Peyer's patch (tissue), 4 donors: ENCODE measurements at places on chromosomes 5 and 9. TPM values are rescaled to one million over a fixed set of nuclear protein-coding genes. Genes with fewer than 3 reads are reported as not detected.

DNA sequence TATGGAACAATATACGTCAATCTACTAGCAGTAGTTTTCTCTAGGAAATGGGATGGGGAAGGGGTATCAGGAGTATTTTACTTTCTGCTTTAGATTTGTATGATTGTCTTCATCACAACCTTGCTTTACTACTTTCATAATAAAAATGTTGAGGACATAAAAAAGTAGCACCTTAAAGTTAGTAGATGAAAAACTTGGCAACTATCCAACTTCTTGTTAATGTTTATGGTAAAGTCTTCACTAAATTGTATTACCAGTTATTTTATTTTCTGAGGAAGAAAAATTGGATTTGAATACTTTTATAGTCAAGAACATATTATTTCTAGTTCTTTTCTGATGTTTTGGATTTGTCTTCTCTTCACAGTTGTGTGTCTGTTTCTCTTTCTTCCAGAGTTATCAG lies 372.1 kb downstream of the ARRDC3 start:
- no peaks in the 10 kb centered on the region for H3K36me3 ChIP-seq
- no peak overlapping the region for H3K4me3 ChIP-seq
- DNase-seq: no peak
- H3K27ac ChIP-seq: no peak overlapping the region
- H3K27me3 ChIP-seq: no peaks in the 10 kb centered on the region

GRCh38 chr5:174453690-174454089 lies 270.7 kb upstream of the MSX2 start:
- H3K4me1 ChIP-seq: no peaks in the 10 kb centered on the region
- no peak overlapping the region for H3K4me3 ChIP-seq
- H3K27me3 ChIP-seq: no peaks in the 10 kb centered on the region

Gene DMRT1
- not detected for total RNA-seq

Gene OTP
- not detected for total RNA-seq

- H3K36me3 ChIP-seq: no peaks in the 10 kb centered on the region
- peak overlapping the region; percentile 30 for H3K27ac ChIP-seq
- H3K27me3 ChIP-seq: no peaks in the 10 kb centered on the region
- peak; percentile 43 for DNase-seq
- no peak overlapping the region for H3K4me3 ChIP-seq
Observed at GRCh38 chr9:134189470-134190231, 25.3 kb upstream of the RNU6ATAC start.

DNA sequence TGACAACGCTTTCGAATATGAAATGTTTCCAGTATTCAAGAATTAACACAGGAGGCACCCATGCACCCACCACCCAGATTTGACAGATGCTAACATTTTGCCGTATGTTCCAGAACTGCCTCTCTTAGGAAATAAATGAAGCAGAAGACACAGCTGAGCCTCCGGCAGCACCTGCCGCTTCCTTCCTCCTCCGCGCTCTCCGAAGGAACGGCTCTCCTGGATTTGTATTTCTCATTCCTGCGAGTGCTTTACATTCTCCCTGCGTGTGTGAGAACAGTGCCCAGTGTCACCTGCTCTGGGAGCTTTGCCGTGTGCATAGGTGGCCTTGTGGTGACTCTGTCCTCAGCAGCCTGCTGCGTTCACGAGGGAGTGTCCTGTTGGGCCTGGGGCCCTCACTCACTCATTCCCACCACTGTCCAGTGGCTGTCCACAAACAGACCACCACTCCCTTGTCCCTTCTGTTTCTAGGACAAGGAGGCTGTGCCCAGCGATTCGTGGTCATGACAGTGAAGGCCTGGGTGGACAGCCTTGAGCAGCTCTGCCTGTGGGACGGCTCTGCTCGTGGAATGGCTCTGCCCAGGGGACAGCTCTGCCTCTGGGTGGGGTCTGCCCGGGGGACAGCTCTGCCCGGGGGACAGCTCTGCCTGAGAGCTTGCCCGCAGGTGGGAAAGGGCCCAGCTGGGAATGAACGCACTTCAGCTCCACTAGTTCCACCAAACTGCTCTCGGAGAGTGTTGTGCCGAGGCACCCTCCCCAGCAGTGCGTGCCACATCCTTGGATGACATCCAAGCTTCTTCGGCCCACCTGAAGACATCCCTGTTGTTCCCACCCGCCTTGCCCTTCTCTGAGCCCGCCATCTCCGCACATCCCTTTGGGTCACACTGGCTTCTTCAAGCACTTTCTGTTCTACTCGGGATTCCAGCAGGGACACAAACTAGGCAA lies 170.5 kb upstream of the PPP1R26 start:
- no peaks in the 10 kb centered on the region for H3K4me1 ChIP-seq
- DNase-seq: no peak
- no peaks in the 10 kb centered on the region for H3K36me3 ChIP-seq
- no peaks in the 10 kb centered on the region for H3K27me3 ChIP-seq

Gene TEX48
- not detected for total RNA-seq

Gene NR4A3
- 1.0 TPM for total RNA-seq

Gene NR5A1
- total RNA-seq: 0.18 TPM

Gene IL3
- not detected for total RNA-seq

GRCh38 chr5:121009058-121009457 lies 545.0 kb downstream of the PRR16 start:
- no peaks in the 10 kb centered on the region for H3K4me1 ChIP-seq
- DNase-seq: no peak
- no peak overlapping the region for H3K27ac ChIP-seq
- no peak overlapping the region for H3K4me3 ChIP-seq
- no peaks in the 10 kb centered on the region for H3K27me3 ChIP-seq
- H3K36me3 ChIP-seq: no peaks in the 10 kb centered on the region

DNA sequence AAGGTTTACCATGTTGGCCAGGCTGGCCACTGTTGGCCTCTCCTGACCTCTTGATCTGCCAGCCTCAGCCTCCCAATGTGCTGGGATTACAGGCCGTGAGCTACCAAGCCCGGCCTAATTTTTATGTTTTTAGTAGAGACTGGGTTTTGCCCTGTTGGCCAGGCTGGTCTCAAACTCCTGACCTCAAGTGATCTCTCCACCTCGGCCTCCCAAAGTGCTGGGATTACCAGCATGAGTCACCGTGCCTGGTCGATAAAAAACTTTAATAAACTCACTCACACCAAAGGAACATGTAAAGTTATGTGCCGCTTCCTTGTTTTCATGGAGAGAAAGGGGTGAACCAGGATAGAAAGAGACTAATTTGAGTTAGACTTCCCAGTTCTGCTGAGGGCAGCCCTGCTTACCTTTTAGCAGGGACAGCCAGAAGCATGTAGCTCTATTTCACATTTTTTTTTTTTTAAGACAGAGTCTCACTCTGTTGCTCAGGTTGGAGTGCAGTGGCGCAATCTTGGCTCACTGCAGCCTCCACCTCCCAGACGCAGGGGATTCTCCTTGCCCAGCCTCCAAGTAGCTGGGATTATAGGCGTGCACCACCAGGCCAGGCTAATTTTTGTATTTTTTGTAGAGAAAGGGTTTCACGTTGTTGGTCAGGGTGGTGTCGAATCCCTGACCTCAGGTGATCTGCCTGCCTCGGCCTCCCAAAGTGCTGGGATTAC lies 11.4 kb upstream of the HAUS6 start:
- DNase-seq: no peak
- H3K27ac ChIP-seq: no peak overlapping the region
- no peaks in the 10 kb centered on the region for H3K27me3 ChIP-seq
- no peaks in the 10 kb centered on the region for H3K36me3 ChIP-seq
- H3K4me1 ChIP-seq: no peaks in the 10 kb centered on the region

DNA sequence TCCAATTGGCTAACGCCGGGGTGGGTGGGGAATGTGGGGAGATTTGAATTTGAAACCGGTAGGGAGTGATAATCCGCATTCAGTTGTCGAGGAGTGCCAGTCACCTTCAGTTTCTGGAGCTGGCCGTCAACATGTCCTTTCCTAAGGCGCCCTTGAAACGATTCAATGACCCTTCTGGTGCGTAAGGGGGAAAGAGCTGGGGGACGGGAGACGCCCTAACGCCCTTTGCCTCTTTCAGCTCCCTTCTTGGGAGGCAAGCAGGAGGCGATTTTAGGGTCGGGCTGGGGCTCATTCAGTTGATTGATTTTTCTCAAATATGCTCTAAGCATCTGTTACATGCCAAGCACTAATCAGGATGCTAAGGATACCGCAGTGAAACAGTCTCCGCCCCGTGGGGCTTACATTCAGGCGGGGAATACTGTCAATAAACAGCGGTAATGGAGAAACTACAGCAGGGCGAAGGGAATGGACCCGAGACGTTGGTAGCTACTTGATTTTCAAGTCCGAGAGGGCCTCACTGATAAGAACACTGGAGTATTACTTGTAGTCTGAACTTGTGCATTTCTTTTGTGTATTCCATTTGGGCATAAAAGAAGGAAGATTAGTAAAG lies at the start of gene HMMR:
Gene HMMR (plus strand): TSS at position 71 of the 610 bp plus-strand sequence. CDS start 61 bp downstream, at position 132.
- no peaks in the 10 kb centered on the region for H3K27me3 ChIP-seq
- H3K4me1 ChIP-seq: no peaks in the 10 kb centered on the region
- H3K27ac ChIP-seq: peak within 1 kb of the TSS; percentile 96
- H3K4me3 ChIP-seq: peak within 1 kb of the TSS; percentile 76
- no peak for DNase-seq

DNA sequence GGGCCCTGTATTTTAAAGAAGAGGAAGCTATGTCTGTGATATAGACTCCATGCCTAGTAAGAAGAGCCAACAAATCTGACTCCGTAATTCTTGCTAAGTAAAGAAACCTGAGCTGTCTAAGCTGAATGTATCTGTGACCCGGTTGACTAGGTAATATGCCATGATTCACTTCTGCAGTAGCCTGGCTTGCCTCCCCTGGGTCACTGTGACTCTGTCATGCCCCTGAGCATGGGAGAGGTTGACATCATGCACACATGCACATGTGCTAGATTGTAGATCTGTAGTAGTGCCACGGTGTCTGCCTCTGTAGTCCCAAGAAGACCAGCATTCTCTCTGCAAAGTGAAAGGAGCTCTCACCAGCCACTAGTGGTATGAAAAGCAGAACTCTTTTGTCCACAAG lies 9.1 kb downstream of the SLC22A5 start:
- no peaks in the 10 kb centered on the region for H3K4me1 ChIP-seq
- no peak for DNase-seq
- H3K27ac ChIP-seq: no peak overlapping the region
- no peak overlapping the region for H3K4me3 ChIP-seq
- H3K27me3 ChIP-seq: no peaks in the 10 kb centered on the region

Gene NTNG2
- 0.18 TPM for total RNA-seq

DNA sequence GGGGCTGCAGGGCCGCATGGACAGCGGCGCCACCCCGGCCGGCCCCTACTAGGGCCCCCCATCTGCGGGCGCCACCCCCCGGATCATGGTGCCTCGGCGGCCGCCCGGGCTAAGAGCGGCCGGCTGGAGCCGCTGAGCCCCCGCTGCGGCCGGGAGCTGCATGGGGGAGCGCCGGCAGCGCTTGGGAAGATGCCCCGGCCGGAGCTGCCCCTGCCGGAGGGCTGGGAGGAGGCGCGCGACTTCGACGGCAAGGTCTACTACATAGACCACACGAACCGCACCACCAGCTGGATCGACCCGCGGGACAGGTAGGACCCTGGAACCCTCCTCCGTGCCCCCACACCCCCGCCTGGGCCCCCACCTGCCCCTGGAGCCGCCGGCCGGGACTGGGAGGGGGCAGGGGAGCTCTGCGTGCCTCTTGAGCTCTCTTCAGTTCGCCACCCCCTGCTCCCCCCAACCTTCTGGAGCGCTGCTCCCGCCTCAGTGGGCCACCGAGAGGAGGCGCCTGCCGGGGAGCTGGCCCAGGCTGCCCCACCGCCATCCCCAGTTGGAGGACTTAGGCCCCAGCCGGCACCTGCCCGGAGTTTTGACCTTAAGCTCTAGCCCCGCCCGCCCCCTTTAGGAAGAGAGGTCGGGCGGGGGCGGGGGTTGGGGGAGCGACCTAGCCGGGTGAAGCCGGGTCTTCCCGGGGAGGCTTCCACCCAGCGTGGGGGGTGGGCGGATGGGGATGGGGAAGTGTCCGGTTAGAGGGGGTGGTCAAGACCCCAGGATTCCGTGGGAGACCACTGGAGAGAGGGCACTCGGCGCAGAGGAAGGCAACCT lies 730 bp downstream of the WWC1 start:
- no peaks in the 10 kb centered on the region for H3K36me3 ChIP-seq
- H3K4me1 ChIP-seq: no peaks in the 10 kb centered on the region
- no peaks in the 10 kb centered on the region for H3K27me3 ChIP-seq

Gene DMRT3
- not detected for total RNA-seq

DNA sequence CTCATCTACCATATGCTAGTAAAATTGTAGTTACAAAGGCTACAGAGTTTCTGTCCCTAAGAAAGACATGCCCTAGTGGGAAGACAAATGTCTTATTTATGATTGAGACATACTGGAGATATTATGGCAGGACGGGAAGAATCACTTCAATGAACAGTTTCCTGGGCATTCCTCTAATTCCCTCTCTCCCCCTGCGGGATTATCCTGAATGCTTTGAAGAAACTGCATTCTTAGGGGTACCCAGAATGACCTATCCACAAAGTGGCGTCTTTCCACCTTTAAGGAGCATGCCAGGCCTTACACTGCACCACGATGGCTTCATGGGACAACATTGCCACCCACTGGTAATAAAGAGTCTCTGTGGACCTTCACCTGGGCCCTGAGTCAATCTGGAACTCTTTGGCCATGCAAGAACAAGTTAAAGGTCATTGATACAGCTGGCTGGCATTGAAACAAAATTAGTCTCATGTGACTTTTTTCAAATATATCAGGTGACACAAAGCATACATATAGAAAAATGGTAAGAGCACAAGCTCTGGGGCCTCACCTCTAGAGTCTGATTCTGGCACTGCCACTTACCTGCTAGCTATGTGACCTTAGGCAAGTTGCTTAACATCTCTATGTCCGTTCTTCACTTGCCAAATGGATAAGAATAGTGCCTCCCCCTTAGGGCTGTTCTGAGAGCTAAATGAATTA lies 32.0 kb downstream of the ANKRD55 start:
- H3K27ac ChIP-seq: no peak overlapping the region
- no peaks in the 10 kb centered on the region for H3K27me3 ChIP-seq
- no peaks in the 10 kb centered on the region for H3K4me1 ChIP-seq
- H3K36me3 ChIP-seq: no peaks in the 10 kb centered on the region
- no peak overlapping the region for H3K4me3 ChIP-seq

Gene SLC35D2
- 38.8 TPM for total RNA-seq

Gene GPR150
- not detected for total RNA-seq

- no peak overlapping the region for H3K27ac ChIP-seq
- H3K36me3 ChIP-seq: no peaks in the 10 kb centered on the region
- H3K4me1 ChIP-seq: no peaks in the 10 kb centered on the region
- H3K27me3 ChIP-seq: no peaks in the 10 kb centered on the region
- DNase-seq: no peak
Observed at GRCh38 chr5:36531401-36531800, 75.0 kb upstream of the SLC1A3 start.

GRCh38 chr9:75685062-75685461 lies 205.4 kb upstream of the PCSK5 start:
- no peak overlapping the region for H3K4me3 ChIP-seq
- no peaks in the 10 kb centered on the region for H3K27me3 ChIP-seq
- H3K27ac ChIP-seq: no peak overlapping the region
- H3K4me1 ChIP-seq: no peaks in the 10 kb centered on the region

Gene ANKDD1B
- not detected for total RNA-seq

- H3K27ac ChIP-seq: no peak overlapping the region
- no peak overlapping the region for H3K4me3 ChIP-seq
- no peak for DNase-seq
- no peaks in the 10 kb centered on the region for H3K4me1 ChIP-seq
- H3K27me3 ChIP-seq: no peaks in the 10 kb centered on the region
Observed at GRCh38 chr5:137234973-137235943, 263.9 kb downstream of the SPOCK1 start.

Gene CDX1
- 349 TPM for total RNA-seq

Gene MOB3B
- total RNA-seq: 32.5 TPM

GRCh38 chr9:8419596-8420275 lies 620.2 kb upstream of the DMAC1 start:
- H3K27me3 ChIP-seq: no peaks in the 10 kb centered on the region
- H3K4me1 ChIP-seq: no peaks in the 10 kb centered on the region
- H3K27ac ChIP-seq: no peak overlapping the region
- H3K36me3 ChIP-seq: no peaks in the 10 kb centered on the region
